ENCODE measurements at places on chromosomes 11 and 22. TPM values are rescaled to one million over a fixed set of nuclear protein-coding genes. Genes with fewer than 3 reads are reported as not detected.
A peak's percentile ranks its signal among the peaks of the same experiment; 100 is the strongest.

- DNase-seq, result no peak
These were observed 56.3 kb upstream of the ATXN10 start for GRCh38 chr22:45615364-45615763.

- DNase-seq, result no peak
These were observed 31.5 kb downstream of the TSG101 start for GRCh38 chr11:18495271-18495670.

JHY gene
- not detected for total RNA-seq

- DNase-seq, result peak; percentile 74
These were observed 86.1 kb upstream of the BID start for GRCh38 chr22:17860220-17860965.

GRCh38 chr11:110095554-110095953 lies 2.4 kb downstream of the ZC3H12C start:
- no peak for DNase-seq

- DNase-seq, result no peak
These were observed 20.9 kb upstream of the SCUBE1 start for GRCh38 chr22:43364169-43364435.

ADORA2A gene
- 1.1 TPM for total RNA-seq

APOL3 gene
- not detected for total RNA-seq

GRCh38 chr11:85922367-85922766 lies 67.2 kb downstream of the CCDC83 start:
- no peak for DNase-seq

DNA sequence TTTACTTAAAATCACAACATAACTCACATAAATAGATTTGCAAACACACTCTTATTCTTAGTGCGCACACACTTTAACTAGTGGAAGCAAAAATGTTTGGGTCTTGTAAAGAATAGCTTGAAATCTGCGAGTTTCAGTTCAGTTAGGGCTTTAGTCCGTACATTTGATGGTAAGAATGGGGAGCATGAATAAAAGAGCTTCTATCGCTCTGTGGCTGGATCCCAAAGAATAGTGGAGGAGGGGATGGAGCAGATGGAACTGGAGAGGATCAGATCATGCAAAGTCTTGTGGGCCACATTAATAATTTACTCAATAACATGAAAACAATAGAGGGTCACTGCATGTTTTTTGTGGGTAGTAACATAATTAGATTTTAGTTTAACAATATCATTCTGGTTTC lies 44.3 kb downstream of the DNHD1 start:
- no peak for DNase-seq

DNA sequence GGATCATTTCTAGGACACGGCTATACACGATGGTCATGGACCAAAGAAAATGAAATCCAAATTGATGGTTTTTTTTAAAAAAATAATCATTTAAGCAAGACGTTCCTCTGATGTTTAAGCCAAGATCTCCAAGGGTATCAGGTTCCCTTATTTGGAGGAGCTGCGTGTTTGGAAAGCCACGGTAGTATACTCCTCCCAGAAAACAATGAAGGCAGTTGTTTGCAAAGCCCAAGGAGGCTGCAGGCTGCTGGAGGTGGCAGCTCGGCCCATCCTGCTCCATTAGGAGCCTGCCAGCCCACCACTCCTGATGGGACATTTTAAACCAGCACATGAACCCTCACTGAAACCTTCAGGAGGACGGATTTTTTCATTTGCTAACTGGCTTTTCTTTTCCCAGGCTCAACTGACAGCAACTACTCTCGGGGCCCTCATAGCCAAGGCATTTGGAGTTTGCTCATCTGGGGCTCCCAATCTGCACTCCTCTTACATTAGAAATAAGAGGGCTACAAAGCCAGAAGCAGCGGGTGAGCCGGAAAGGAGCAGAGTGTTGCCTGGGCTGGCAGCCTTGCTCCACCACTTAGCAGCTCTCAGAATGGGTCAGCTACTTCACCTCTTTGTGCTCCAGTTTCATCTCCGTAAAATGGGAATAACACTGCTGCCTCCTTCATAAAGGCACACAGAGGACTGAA lies 58.4 kb downstream of the ABTB2 start:
- no peak for DNase-seq

- DNase-seq, result no peak
These were observed 13.3 kb downstream of the CREB3L1 start for GRCh38 chr11:46290598-46291309.

CECR2 gene
- 2.0 TPM for total RNA-seq

SYT9 gene
- total RNA-seq, result 2.0 TPM

GRCh38 chr11:121839781-121840180 lies 276.2 kb downstream of the BLID start:
- no peak for DNase-seq

- no peak for DNase-seq
These were observed 3.8 kb downstream of the YAP1 start for GRCh38 chr11:102114032-102114431.

GRCh38 chr11:111562692-111563389 lies 22.3 kb downstream of the LAYN start:
- DNase-seq, result no peak

- peak; percentile 46 for DNase-seq
These were observed 2.3 kb downstream of the ADORA2A start for GRCh38 chr22:24429411-24430365.

DNA sequence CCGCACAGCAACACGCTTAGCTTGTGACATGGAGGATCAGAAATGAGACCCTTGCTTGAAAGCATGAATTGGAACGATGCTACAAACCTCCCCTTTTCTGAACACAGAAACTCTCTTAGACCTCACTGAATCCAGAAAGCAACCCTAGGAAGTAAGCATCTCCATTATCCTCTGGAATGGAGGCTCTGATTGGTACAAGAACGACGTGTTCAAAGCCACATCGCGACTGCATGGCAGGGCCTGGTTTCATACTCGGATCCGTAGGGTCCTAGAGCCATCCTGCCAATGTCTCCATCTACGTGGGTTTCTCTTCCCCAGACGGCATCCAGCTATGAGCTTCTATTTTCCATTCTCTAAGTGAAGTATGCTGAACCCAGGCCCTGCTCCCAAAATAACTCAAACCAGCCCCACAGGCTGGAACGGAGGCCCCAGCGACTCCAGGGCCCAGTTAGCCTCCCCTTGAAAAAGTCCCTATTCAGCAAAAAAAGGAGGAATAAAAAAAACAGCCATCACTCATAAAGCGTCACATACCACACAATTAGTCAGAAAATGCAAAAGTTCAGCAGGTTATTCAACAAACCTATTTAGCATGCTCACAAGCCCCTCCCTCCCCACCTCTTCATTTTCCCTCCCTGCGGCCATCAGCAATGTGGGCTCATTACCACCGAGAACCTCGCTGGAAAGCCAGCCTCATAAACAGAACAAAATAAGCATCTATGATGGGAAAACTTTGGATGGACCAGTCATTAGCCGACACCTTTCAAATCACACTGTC lies 7.1 kb upstream of the MN1 start:
- no peak for DNase-seq

CLP1 gene
- total RNA-seq, result 33.9 TPM

SMTNL1 gene
- total RNA-seq, result not detected

PLAAT5 gene
- not detected for total RNA-seq

GRCh38 chr11:30342736-30343166 lies 19.8 kb downstream of the ARL14EP start:
- no peak for DNase-seq

ST14 gene
- not detected for total RNA-seq

FOLH1 gene
- total RNA-seq, result not detected

DNA sequence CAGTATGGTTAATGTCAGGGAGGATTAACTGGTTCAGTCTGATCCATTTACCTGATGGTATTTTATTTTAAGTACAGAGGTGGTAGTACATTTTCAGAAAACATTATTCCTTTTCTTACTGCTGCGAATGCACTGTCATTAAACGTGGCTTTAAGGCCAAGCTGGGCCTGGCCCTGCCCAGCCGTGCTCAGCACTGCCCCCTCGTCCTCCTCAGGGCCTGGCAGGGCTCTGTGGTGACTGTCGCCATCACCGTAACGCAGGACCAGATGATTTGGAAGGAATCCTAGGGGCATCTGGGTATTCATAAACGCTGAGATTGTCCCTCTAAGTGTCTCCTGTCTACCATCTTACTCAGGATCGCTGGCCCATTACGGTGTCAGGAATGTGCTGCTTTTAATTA lies 302.0 kb downstream of the TBC1D22A start:
- DNase-seq, result no peak

ADAMTS8 gene
- total RNA-seq, result not detected

OR8A1 gene
- total RNA-seq, result not detected

DNA sequence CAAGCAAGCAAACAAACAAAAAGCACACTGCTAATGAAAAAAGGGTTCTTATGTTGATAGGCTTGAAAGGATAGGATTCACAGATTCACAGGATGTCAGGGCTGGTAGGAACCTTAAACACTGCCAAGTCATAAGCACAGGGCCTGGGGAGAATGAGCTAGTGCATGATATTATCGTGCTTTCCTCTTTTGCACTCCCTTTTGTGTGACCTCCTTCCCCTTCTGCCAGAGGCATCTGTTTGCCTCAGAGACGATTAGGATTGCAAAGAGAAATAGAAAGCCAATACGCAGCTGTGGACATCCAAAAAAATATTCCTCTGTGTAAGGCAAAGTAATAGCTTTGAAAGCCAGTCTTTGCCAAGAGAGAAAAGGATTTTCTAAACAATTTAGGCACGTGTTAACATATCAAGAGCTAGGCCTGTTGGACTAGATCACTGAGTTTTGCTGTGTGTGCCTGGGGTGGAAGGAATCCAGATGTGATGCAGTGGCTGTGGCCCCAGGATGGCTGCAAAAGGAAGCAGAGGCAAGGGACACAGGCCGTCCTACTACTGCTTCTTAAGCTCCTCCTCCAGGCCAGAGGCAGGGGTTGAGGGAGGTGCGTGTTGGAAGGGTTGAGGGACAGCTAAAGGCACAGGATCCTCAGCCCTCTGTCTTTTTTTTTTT lies 30.6 kb downstream of the MCHR1 start:
- DNase-seq, result no peak

All from G401 (cell line).